Mucosa of gallbladder (tissue), 1 donor: ENCODE measurements at places on chromosomes 5 and 9. TPM values are rescaled to one million over a fixed set of nuclear protein-coding genes. Genes with fewer than 3 reads are reported as not detected.

- no peak for DNase-seq
These were observed 1.0 kb upstream of the ERCC6L2 start for GRCh38 chr9:95874303-95874988.

DNA sequence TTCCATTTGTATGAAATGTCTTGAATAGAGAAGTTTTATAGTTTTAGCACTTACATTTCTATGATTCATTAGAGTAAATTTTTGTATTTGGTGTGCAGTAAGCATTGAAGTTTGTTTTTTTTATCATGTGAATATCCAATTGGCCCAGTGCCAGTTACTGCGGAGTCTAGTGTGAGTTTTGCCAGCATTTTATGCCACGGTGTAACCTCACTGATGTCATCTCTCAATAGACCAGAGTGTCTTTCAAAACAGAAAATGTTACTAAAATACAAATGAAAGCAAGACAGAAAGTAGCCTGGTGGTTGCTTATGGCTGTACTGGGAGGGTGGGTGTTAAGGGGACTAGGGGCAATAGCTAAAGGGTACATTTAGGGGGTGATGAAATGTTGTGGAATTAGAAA, 62.8 kb downstream of the IPPK start:
- no peak for DNase-seq

DNA sequence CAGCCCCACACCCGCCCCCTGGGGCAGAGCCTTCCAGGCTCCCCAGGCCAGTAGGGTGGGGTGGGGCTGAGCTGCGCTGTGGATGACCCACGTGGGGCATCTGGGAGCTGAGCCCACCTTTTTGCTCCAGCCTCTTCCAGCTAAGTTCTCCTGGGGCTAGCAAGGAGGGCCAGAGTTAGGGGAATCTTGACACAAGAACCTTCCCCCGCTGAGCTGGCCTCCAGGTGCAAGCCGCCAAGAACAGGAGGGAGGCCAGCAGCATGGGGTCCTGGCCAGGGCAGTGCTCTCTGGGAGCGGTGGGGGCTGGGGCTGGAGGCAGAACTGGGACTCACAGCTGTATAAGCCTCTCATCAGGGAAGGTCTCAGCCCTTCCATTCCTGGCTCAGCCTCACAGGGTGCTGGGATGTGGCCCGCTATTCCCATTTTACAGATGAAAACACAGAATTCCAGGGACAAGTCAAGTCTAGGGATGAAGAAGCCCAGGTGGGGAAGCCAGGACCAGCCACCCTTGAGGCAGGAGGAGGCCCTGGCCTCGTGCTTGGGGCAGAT, 21.5 kb downstream of the SARDH start:
- no peak for DNase-seq

DNA sequence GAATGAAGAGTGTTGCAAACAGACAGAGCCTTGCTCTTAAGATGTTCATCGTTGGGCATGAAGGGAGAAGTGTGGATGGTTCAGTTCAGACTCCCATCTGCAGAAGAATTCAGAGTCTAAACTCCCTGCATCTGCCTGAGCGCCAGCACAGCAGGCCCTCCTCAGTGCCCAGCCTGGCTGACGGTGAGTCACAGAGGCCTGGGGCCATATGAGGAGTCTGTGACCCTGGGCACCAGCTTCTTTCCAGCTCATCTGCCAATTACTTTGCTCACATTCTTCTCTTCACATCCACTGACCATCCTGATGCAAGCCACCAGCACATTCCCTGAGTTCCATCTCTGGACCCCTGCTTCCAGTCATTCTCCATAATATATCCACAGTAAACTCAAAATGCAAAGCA, 401.1 kb upstream of the TRPC7 start:
- no peak for DNase-seq

- peak; percentile 69 for DNase-seq
These were observed 8.7 kb downstream of the GAPT start for GRCh38 chr5:58499941-58500340.

DNA sequence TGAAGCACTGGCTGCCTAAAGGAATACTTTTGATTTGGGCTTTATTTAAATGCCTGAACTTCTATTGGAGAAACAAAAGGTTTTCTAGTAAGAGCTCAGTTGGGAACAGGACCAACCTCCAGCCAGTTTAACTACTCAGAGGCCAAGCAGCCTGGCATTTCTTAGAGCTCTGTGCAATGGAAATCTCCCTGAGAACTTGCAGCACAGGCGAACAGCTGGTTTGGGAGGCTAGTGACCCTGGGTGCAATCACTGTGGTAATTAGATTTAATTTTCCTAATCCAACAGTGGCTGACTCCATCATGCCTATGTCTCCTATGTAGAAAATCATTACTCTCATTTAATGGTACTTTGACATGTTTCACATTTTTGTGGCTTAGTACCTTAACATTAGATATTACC, 1.0 kb upstream of the CDH6 start:
- no peak for DNase-seq

GRCh38 chr5:157454273-157454672, 5.7 kb upstream of the NIPAL4 start:
- no peak for DNase-seq

DNA sequence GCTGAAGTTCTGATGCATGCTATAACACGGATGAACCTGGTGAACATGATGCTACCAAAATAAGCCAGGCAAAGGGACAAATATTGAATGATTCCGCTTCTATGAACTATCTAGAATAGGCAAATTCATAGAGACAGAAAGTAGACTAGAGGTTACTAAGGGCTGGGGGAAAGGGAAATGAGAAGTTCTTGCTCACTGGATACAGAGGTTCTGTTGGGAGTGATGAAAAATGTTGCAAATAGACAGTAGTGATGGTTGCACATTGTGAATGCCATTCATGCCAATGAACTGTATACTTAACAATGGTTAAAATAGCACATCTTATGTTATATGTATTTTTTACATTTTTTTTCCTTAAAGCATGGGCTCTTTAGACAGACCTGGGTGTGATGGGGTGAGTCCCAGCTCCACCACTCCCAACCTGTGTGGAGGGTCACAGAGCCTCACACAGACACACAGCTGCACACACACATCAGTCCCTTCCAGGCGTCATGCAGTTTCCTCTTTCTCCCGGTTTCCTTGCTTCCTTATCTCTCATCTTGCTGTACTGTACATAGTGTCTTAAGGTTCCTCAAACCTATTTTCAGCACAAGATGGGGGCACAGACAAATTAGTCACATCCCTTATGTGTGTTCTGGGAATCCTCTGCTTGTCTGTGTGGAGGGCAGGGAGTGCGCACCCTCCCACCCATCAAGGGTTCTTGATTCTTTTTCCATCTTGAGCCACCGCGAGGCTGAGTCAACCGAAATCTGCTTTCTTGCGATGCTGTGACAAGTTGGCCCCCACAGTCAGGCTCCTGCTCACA, 192.9 kb downstream of the CRB2 start:
- DNase-seq: no peak

ITGA2 gene
- 13.0 TPM for total RNA-seq

DNA sequence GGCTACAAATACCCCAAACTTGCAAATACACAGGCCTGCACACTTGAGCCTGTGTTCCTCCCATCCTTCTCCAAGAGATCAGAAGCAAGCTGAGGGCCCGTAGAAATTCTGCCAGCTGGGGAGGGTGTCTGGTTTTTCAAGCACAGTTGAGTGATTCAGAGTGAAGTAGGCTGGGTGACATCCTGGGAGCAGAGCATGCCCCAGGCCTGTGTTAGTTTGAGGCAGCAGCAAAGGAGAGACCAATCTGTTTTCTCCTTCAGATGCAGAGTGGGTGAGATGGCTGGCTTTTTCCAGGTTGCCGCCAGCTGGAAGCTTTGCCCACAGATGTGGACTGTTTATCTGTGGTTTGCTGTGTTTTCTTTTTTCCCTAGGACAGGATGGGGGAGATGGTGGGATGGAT, 63.1 kb downstream of the RCL1 start:
- peak; percentile 31 for DNase-seq

DNA sequence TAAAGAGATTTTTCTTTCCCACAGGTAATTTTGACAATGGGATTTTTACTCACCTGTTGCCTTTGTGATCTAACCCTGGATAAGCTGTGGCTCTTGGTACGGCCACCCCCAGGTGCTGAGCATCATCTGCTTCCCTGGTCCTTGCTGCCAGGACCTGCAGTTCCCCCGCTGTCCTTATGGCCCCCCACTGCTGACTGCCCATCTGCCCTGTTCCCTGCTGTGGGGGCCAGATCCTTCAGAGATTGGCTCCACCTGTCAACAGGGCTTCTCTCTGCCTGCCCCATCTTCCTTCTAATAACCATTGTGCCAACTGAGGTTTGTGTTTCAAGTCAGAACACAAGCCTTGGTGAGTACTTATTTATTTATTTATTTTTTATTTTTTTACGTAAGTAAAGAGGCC, 183.3 kb downstream of the MAPKAP1 start:
- DNase-seq: no peak

GRCh38 chr5:113195251-113195650, 218.7 kb downstream of the DCP2 start:
- no peak for DNase-seq

DNA sequence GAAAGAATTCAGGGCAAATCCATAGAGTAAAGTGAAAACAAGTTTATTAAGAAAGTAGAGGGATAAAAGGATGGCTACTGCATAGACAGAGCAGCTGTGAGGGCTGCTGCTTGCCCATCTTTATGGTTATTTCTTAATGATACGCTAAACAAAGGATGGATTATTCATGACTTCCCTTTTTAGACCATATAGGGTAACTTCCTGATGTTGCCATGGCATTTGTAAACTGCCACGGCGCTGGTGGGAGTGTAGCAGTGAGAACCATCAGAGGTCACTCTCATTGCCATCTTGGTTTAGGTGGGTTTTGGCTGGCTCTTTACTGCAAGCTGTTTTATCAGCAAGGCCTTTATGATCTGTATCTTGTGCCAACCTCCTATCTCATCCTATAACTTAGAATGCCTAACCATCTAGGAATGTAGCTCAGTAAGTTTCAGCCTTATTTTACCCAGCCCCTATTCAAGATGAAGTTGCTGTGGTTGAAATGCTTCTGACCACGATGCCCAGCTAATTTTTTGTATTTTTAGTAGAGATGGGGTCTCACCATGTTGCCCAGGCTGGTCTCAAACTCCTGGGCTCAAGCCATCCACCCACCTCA, 42.1 kb downstream of the RFK start:
- DNase-seq: no peak

EPB41L4A gene
- total RNA-seq: 61.9 TPM

MEGF10 gene
- 0.63 TPM for total RNA-seq

DNA sequence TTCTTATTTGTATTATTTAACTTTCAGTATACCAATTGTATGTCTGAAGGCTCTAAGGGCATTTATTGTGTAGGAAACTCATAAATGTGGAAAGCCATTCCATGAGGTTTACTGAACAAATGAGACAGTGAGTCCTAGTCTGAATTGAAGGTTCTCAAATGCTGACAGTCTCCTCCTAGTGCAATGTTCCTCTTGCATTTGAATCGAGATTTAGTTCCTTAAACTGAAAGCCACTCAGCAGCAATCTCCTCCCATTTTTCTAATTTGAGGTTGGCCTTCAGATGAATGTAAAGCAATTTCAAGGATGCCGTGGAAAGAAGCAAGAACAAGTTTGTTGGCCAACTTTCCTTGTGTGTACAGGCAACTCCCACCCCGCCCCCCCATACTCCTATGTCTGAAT, 493.2 kb upstream of the KLF4 start:
- DNase-seq: no peak

- DNase-seq: no peak
These were observed 9.9 kb upstream of the GRHPR start for GRCh38 chr9:37412431-37413151.

RNF20 gene
- 46.3 TPM for total RNA-seq

POU5F2 gene
- total RNA-seq: 1.0 TPM

TTC33 gene
- total RNA-seq: 17.6 TPM

N4BP3 gene
- 1.2 TPM for total RNA-seq

HACD4 gene
- 2.8 TPM for total RNA-seq

GRCh38 chr5:97182571-97183099, 412 bp downstream of the RIOK2 start:
- DNase-seq: no peak

- DNase-seq: no peak
These were observed 10.0 kb upstream of the CAST start for GRCh38 chr5:96651948-96652753.

- no peak for DNase-seq
These were observed 719.3 kb downstream of the NR2F1-AS1 start for GRCh38 chr5:92861531-92862285.

DNA sequence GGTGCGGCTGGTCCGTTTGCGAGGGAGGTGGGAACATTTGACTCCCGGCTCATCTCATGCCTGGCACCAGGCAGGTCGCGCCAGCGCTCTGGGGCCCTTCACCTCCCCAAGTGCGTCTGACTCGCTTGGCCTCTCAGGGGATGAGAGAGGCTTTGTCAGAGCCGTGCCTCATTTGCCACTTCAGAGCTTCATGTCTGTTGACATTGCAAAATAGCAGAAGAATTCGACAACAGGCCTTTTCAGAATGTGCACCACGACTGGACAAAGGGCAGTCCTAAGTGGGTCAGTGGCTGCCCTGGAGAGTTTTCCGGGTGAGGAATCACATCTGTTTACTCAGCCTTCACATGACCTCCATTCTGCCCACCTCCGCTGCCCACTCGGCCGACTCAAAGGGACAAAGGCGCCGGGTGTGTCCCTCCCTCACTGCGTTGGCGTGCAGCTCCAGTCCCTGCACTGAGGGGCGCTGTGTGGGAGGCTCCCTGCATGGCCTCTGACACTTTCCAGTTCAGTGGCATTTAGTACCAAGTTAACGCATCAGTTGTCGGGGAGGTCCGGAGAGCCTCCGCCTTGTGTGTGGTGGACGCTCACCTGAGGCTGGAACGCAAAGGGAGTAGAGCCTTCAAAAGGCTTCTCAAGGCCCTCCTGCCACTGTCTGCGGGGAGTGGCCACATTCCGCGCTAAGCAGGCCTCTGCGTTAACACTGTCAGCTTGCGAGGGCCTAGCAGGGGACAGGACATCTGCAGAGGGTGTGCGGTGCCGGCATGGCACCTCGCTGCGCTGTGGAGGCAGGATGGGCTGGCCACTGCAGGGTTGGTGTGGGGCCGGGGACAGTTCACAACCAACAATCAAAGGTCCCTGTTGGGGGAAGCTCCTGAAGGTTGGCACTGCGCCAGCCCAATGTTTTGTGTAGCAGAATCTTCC, 171.5 kb downstream of the NXNL2 start:
- no peak for DNase-seq

IFNA13 gene
- not detected for total RNA-seq
